Hematopoietic multipotent progenitor cell treated with erythropoietin and hydrocortisone succinate and interleukin-3 and kit ligand, for 8 days (in vitro differentiated cells): ENCODE measurements at places on chromosomes 2 and 18.

GRCh38 chr2:42974721-42975717 is 182.6 kb upstream of the HAAO start:
- DNase-seq: peak; percentile 59

GRCh38 chr2:4507661-4508060 is 804.3 kb downstream of the DCDC2C start:
- DNase-seq: no peak

DNA sequence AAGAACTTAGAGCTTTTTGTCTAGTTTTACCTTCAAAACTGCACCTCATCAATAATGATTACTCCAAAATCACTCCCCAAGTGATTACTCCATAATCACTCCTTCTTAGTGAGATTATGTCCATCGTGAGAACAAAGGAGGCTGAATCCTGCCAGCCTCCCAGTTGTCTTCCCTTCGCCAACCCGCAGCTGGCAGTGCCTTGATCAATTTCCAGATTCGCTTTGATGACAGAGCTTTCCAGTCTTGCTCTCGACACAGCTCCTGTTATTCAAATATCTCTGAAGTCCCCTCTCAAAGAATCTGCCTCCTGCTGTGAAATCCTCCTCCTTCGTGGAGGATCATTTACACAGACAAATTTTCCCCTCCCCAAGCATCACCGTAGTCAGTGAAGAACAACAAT is 237.7 kb downstream of the EIPR1 start:
- no peak for DNase-seq

DNA sequence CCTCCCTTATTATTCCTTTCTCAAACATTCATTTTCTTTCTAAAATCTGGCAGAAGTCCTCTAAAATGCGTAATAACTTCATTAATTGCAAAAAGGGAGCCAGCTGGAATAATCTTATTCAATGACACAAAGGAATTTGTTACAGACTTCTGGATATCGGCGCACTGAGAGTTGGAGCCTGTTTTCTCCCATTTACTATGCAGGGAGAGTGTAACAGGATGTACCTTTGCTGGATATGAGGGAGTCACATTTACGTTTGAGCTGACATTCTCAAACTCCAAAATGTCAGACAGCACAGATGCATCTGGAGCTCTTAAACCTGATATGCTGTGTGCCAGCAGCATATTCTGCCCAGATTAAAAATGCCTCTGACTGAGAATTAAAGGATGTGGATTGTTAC is 275.3 kb downstream of the TMX3 start:
- no peak for DNase-seq

- no peak for DNase-seq
Measured at GRCh38 chr18:71405169-71405809, 1116.4 kb downstream of the SOCS6 start.

DNA sequence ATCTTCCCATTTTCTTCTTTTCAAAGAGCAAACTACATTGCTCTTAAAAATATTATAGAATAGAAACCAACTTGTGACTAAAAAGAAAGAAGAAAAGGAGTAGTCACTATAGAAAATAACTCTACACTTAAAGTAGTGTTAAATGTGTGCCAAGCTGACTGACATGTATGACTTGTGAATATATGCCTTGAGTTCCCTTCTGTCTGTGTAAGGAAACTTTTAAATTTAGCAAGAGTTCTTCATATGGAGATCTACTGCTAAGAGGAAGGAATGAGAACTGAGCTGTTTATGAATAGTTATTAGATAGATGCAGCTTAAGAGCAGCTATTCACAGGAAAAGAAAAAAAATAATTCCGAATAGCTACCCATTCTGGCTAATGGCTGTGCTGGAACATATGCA is 1221.7 kb upstream of the ZEB2 start:
- DNase-seq: no peak
